ENCODE measurements at places on chromosomes 3 and 15.

DNA sequence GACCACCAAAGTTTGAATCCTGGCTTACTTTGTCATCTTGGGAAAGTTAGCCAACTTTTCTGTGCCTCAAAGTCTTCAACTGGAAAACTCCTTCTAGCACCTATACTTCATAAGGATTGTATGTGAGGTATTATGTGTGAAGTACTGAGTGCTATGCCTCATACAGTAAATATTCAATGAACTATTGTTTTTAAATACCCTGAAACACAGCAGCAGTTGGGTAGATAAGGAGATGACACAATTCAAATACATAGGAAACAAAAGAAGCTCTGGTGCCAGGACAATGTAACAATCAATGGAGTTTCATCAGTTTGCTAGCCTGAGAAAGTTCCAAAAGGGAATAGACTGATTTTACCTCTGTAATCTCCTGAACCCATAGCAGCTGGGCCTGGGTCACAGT is 43.3 kb downstream of the TUBGCP4 start:
- DNase-seq, result no peak

DNA sequence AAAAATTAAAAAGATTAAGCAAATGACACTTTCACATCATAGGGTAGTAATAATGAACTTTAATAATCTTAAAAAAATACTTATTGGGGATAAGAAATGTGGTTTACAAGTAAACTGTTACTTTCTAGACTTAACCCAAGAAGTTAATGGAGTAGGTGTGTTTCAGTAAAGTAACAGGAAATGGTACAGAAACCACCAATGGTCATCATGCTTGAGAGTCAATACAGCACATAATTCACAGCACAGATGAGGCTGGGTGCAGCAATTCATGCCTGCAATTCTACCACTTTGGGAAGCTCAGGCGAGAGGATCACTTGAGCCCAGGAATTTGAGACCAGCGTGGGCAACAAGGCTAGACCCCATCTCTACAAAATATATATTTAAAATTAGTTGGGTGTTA is 11.5 kb upstream of the USP50 start:
- no peak for DNase-seq

DNA sequence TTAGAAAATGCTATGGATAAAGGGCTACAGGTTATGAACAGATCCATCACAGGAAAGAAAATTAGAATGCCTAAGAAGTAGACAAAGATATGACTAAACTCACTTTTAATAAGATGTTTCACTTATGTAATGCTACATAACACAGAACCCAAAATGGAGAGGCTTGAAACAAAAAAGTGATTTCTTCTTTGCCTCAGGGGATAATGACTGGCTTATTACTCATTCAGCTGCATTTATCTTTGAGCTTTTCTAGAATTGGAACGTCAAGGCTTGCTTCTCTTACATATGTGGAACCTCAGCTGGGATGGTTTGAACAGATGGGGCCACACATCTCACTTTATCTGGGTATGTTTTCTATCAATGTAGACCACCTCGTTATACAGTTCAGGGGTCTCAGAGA is 120.6 kb upstream of the EPHA3 start:
- no peak for DNase-seq

DNA sequence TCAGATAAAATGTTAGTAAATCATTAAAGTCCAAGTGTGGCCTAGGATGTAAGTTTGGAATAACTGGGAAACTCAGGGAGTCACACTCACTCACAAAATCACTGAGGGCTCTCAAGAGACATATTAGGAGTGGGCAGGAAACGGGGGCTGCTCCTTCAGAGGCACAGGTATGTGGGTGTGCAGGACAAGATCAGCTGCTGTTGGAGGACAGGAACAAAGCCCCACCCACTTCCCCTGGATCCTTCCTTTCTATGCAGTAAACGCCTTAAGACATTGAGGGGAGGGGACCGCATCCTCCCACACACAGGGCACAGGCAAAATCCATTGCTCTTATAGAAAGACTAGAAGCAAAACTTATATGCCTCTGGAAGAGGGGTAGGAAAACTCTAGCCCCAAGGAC is 30.2 kb downstream of the TM2D3 start:
- DNase-seq, result no peak

DNA sequence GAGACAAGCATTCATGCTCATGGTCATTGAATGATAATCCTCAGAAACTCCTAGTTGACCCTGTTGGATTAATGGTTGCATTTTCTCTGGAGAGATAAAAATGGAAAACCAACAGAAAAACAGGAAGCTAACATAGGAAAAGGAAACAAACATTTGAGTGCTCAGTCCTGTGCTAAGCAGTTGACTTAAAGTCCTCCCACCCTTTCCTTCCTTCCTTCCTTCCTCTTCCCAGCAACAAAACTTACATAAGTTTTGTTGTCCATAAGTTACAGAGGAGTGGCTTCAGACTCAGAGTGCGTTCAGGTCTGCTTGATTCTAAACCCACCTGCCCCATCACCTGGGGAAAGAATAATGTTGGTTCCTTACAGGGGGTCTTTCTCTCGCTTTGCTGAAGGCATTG is 163.8 kb upstream of the RGMA start:
- DNase-seq, result no peak

DNA sequence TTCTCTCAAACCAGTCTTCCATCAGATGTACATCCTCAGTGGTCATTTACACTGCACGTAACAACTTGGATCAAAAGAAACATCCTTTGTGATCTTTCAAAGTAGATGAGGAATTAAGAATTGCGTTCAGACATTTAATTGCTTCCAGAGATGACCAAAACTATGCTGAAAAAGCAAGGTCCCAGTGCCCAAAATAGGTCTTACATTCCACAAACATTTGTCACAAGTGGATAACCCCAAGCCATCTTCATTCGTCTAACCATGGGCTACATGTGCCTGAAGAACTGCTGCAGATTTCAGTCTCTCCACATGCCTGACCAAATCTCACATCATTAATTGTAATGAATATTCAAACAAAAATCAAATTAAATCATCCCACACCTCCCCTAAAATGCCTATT is 273.6 kb downstream of the SHOX2 start:
- DNase-seq, result no peak

- no peak for DNase-seq
Measured at GRCh38 chr3:89049119-89049518, 58.3 kb upstream of the EPHA3 start.

GRCh38 chr15:85477061-85477460 is 96.7 kb downstream of the AKAP13 start:
- no peak for DNase-seq

- DNase-seq, result peak; percentile 3
Measured at GRCh38 chr3:168850109-168850508, 754.4 kb upstream of the GOLIM4 start.

DNA sequence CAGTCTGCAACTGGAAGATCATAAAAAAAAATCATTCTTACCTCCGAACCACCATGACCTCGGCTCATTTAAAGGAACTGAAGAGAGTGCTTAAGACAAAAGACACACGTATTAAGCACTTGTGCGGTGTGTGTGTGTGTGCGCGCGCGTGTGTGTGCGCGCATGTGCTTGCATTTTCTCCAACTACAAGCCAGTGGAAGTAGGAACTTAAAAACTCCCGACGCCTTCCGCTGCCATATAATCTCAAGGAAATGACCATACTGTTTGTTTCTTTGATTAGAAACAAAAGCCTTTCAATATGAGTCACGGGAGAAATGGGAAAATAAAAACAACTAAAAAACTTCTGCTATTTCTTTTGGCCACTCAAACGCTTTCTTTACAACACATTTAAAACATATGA is 32.4 kb downstream of the FRMD4B start:
- peak; percentile 85 for DNase-seq

DNA sequence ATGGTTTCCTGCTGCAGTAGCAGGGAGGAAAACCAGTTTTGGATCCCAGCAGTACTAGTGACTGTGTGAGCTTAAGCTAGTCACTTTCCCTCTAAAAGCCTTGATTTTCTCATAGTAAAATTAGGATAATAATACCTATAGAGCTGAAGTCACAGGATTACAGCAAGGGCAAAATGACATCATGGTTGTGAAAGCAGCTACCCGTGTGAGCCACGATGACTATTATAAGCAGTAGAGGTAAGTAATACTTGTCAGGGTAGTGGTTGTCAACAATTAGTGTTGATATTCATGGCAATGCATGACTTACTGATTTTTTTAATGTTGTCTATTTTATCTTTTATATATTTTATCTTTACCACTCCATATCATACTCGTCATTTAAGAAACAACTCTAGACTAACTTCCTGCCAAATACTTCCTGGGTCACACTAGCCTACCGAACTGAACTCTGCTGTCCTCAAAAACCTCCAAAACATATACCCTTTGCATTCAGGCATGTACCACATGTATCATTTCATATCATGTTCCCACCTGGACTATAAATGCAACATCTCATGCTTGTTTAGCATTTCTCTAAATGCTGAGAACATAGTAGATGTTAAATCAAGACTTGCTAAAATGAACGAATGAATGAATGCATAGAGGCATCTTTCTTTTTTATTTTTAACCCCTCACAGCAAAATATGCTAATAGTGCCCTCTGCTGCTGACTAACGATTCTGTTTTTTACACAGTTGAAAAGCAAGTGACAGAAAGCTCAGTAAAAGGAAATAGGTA is 172.6 kb downstream of the P3H2 start:
- no peak for DNase-seq

- no peak for DNase-seq
Measured at GRCh38 chr15:74613089-74613952, 2.3 kb upstream of the CLK3 start.

DNA sequence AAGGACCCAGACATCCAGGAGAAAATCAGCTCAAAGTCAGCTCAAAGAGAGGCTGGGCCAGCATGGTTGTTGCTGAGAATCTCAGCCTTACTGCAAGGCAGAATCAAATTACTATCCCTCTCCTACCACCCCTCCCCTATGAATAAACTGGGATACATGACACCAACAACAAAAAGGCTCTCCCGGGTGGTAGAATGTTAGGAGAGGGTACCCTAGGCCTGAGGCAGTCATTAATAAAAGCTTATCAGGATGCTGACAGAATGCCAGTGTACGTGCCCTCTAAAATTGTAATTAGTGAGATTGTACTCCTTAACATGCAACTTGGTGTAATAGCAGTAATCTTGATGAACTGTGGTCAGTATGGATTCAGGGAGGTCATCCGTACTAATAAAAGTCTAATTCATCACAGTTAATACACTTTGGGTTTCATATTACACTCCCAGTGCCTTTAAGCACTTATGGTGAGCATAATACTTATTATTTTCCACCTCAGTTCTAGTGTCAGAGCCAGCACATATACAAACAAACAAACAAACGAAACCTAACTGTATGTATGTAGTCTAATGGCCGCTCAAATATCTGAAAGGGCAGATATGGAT is 76.5 kb downstream of the B3GALNT1 start:
- no peak for DNase-seq

- DNase-seq, result peak; percentile 27
Measured at GRCh38 chr3:123394391-123395020, 54.4 kb downstream of the ADCY5 start.

DNA sequence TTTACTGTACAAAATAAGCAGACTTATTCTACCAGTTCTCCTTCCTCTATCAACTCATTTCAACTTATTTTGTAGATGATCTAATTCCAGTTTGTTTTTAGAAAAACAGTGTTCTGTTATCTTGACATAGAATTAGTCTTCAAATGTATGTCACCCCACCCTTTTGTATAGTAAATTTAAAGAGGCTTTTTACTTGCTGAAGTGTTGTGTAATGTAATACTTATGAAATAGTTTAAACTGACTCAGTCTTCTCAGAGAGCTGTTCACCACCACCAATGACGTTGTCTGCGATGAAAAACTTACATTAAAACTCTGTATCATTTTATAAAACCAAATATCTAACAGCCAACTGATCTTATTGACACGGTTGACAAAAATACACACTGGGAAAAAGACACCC is 82.9 kb downstream of the RAP2B start:
- DNase-seq, result peak; percentile 84

DNA sequence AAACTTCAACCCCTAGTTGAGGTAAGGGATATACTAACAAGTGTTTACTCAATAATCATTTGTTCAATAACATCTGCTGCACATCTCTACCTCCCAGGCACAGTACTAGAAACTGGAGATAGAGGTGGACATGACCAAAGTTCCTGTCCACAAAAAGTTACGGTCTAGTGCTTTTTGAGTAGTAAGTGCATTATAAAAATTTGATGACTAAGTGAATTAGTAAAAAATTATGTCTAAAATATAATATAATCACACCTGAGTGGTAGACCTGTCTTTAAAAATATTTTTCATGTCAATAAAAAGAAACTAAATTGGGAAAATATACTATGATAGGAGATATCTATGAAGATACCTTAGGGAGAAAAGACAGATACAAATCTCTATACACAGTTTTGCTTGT is 121.5 kb upstream of the FHIT start:
- DNase-seq, result no peak

DNA sequence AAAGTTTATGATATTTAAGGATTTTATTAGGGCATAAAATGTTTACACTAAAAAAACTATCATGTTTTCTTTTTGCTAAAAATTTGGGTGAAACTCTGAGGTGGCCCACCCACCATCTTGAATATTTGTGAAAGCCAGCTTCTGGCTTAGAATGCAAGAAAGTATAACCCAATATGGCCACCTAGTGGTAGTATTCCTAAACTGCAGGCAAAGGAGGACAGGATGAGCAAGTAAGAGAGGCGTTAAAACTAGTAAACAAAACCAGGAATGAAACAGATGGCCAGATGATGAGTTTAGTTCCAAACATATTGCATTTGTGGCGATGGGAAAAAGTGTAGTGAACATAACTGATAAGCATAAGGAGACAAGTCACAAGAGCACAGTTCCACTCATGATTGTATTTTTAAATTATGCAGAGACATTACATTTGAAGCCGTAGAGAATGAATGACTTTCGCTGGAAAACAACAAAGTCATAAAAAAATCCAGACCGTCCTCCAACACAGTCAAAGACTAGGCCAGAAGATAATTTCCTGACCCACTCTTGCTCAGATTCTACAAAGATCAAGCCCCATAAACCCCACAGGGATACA is 103.3 kb upstream of the PRTG start:
- DNase-seq, result peak; percentile 75

DNA sequence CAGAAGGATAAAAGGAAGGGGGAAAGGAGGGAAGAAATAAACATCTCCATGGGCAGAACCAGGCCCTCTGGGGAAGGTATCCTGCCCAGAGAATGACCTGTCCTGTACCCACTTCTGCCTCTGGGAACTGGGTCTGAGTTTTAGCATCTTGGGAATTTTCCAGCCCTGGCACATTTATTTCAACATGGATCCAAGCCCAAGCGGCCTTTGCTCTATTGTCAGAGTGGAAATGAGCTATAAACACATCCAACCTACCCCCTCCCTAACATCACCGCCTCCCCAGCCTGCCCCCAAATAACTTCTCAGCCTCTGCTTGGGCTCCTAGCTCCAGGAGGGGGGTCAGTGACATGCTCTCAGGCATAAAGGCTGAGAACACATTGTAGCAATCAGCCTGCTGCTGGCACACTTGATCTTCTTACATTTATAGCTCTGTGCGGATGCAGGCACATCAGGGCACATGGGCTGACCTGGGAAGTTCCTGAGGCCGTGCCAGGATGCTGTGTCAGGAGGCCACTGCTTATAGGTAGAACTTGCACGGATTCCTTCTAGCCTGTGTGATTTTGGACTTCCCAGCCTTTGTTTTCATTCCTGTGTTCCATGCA is 4.6 kb upstream of the OXTR start:
- no peak for DNase-seq

All from suppressor macrophage treated with lipopolysaccharide for 1 hour (primary cell).